Stimulated activated CD4-positive, alpha-beta T cell treated with anti-CD3 and anti-CD28 coated beads, Interleukin-1b, Interleukin-23, amount 100 ng/mL, for 24 hours (primary cell): ENCODE measurements at places on chromosomes 2 and 18.

DNA sequence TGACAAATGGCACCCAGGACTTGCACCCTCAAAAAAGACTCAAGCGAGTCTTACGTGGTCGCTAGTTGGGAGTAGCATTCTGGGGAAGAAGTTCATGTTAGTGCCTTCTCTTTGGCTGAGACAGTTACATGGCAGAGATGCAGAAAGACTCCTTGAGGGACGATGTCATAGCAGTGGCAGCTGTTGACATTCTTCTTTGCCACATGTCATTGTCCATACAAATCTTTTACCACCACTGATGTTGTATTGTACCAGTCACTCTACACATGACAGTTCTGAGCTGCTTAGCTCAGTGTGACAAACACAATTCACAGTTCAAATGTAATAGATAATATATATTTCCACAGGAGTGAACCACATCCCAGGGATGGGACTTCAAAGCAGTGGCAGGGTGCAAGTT lies 197.1 kb downstream of the TCF4 start:
- DNase-seq = no peak

DNA sequence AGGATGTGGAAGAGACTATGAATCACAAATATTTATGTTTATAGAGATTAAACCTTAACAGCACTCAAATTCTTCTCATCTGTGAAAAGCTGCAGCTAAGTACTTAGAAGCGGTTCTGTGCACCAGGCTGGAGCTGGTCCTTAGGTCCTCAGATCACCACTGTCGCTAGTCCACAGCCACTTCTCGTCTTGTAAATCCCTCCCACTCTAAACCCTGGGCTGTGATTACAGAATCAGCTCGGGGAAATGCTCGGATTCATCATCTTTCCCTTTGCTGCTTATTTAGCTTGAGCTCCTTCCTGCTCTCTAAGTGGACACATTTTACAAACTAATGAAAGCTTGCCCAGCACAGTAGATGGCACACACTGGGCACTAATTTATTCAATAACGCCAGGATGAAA lies 61.7 kb downstream of the RNF152 start:
- no peak for DNase-seq

GRCh38 chr2:23350041-23350791 lies 34.8 kb upstream of the KLHL29 start:
- DNase-seq = no peak

GRCh38 chr18:9516437-9517064 lies 41.2 kb downstream of the RALBP1 start:
- DNase-seq = no peak

DNA sequence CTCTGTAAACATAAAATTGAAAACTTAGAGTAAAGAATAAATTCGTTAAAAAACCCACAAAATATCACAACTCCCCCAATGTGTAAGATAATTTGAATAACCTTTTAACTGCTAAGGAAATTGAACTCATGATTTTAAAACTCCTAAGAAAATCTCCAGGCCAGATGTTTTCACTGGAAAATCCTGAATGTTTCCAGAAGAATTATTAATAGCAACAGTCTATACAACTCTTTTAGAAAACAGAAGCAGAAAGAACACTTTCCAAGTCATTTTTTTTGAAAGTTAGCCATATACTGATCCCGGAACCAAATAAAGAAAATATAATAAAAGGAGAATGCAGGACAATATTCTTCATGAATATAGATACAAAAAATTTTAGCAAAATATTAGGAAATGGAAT lies 165.6 kb downstream of the ACOXL start:
- no peak for DNase-seq

- DNase-seq = no peak
Measured at GRCh38 chr18:9048808-9049494, 53.5 kb upstream of the NDUFV2 start.

GRCh38 chr2:210452194-210452593 lies 24.4 kb downstream of the LANCL1 start:
- no peak for DNase-seq
